Ascending aorta (tissue), 2 donors: ENCODE measurements at places on chromosomes 7 and 10. TPM values are rescaled to one million over a fixed set of nuclear protein-coding genes. Genes with fewer than 3 reads are reported as not detected.

DNA sequence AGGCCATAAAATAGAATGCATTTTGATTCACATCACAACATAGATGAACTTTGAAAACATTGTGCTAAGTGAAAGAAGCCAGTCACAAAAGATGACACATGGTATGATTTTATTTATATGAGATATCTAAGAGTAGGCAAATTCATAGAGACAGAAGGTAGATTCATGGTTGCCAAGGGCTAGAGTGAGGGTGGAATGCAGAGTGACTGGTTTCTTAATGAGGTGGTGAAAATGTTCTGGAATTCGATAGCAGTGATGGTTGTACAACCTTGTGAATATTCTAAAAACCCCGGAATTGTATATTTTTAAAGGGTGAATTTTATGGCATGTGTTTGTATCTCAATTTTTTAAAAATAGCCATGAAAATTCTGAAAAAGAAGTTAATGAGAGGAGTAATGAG is 42.9 kb downstream of the ABCB4 start:
- no peak for DNase-seq
- no peak overlapping the region for H3K4me3 ChIP-seq
- no peaks in the 10 kb centered on the region for H3K36me3 ChIP-seq
- H3K27me3 ChIP-seq: no peaks in the 10 kb centered on the region

GRCh38 chr10:73998929-73999691 is 1.2 kb downstream of the VCL start:
- H3K27ac ChIP-seq: peak overlapping the region; percentile 95
- H3K36me3 ChIP-seq: no peaks in the 10 kb centered on the region
- peak overlapping the region; percentile 91 for H3K4me3 ChIP-seq

DNA sequence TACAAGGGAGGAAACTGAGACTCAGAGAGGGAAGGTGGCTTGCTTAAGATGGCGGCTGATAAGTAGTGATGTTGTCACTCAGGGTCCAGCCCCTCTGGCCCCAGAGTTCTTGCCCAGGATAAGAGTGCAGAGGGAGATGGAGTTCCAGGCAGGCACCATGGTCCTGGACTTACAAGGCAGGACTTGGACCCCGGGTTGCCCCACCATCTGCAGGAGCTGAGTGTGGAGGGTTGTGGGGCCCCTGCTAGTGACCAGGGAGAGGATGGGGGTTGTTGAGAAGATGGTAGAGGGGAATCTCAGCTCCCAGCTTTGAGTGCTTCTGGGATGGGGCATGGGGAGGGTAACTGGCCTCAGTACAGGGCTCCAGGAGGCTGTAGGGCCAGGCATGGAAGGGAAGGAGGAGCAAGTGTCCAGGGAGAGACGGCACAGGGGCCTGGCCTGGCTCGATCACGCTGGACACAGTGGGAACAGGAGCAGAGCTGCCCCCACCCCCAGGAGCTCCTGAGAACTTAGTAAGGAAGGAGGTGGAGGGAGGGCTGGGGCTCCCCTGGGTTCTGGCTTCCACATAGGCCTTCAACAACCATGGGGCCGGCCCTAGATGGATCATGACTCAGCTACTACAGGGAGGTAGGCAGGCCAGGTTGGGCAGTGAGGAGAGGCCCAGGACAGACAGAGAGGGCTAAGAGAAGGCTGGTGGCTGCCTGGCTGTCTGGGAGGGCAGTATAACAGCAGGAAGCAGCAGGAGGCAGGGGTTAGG is 28.2 kb downstream of the PPIF start:
- H3K4me1 ChIP-seq: peaks cover 10% of the 10 kb centered on the region
- no peaks in the 10 kb centered on the region for H3K27me3 ChIP-seq
- H3K4me3 ChIP-seq: no peak overlapping the region
- H3K27ac ChIP-seq: no peak overlapping the region

GRCh38 chr10:79472951-79473350 is 27.5 kb upstream of the ZCCHC24 start:
- H3K27ac ChIP-seq: no peak overlapping the region
- H3K36me3 ChIP-seq: no peaks in the 10 kb centered on the region
- H3K4me1 ChIP-seq: no peaks in the 10 kb centered on the region

DNA sequence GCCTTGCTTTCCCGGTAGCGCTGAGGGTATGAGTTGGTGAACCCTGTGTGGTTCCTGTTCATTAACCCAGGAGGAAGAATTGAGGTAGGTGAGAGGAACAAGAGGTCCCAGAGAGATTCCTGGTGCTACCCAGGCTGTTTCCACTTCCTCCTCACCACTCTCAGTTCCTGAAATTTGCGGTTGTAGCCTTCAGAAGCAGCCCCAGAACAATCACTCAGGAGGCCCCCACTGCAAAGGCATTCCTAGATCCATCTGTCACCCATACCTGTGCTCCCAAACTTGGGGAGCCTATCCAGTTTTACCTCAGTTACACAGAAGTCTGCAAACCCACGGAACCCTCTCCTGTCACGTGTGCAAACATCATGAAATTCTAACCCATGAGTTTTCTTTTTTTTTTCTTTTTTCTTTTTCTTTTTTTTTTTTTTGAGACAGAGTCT is 9.0 kb upstream of the PIP4K2A start:
- no peaks in the 10 kb centered on the region for H3K4me1 ChIP-seq
- no peak overlapping the region for H3K4me3 ChIP-seq
- no peaks in the 10 kb centered on the region for H3K36me3 ChIP-seq
- no peak for DNase-seq
- H3K27me3 ChIP-seq: no peaks in the 10 kb centered on the region
- no peak overlapping the region for H3K27ac ChIP-seq

GRCh38 chr7:138891446-138891810 is 89.8 kb downstream of the KIAA1549 start:
- no peak for DNase-seq
- H3K4me3 ChIP-seq: no peak overlapping the region
- no peaks in the 10 kb centered on the region for H3K27me3 ChIP-seq
- no peaks in the 10 kb centered on the region for H3K4me1 ChIP-seq

The OR2F2 gene
- total RNA-seq: not detected

The ACBD7 gene
- not detected for total RNA-seq
